GM23248 (cell line): ENCODE measurements at places on chromosomes 2 and 18.
A peak's percentile ranks its signal among the peaks of the same experiment; 100 is the strongest.

GRCh38 chr2:8061219-8061618, 620.6 kb upstream of the ID2 start:
- DNase-seq: no peak

- no peak for DNase-seq
Observed at GRCh38 chr2:70133491-70134322, 46.4 kb downstream of the PCBP1 start.

- no peak for DNase-seq
Observed at GRCh38 chr2:120227111-120227991, 4.2 kb upstream of the TMEM185B start.

DNA sequence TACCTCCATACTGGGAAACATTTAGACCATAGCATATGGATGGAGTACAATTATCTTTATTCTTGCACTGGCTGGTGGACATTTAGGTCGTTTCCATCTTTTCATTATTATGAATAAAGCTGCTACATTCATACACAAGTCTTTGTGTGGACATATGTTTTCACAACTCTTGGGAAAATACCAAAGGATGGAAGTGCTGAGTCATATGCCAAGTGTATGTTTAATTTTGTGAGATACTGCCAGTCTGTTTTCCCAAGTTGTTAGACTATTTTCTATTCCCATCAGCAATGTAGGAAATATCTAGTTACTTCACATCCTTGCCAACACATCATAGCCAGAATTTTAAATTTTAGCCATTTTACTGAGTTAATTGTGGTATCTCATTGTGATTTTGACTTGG, 91.5 kb downstream of the GALNT13 start:
- no peak for DNase-seq

DNA sequence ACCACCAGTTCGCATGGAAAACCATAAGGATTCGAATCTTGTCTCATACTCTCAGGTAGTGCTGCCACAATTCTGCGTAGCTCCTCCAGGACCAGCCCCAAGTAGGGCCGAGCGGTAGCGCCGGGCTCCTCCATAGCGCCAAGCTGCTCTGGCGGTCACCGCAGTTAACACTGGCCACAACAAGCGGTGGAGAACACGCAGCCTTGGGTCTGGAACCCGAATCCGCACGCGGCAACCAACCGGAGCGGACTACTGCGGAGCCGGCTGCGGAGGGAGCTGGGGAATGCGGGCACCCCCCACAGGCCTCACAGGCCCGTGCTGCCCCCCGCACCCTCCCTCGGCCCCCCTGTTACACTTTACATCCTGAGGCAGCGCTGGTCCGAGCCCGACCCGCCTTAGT, 531.5 kb downstream of the STK39 start:
- DNase-seq: no peak

- peak; percentile 12 for DNase-seq
Observed at GRCh38 chr18:52341608-52342381, 1.8 kb downstream of the DCC start.

DNA sequence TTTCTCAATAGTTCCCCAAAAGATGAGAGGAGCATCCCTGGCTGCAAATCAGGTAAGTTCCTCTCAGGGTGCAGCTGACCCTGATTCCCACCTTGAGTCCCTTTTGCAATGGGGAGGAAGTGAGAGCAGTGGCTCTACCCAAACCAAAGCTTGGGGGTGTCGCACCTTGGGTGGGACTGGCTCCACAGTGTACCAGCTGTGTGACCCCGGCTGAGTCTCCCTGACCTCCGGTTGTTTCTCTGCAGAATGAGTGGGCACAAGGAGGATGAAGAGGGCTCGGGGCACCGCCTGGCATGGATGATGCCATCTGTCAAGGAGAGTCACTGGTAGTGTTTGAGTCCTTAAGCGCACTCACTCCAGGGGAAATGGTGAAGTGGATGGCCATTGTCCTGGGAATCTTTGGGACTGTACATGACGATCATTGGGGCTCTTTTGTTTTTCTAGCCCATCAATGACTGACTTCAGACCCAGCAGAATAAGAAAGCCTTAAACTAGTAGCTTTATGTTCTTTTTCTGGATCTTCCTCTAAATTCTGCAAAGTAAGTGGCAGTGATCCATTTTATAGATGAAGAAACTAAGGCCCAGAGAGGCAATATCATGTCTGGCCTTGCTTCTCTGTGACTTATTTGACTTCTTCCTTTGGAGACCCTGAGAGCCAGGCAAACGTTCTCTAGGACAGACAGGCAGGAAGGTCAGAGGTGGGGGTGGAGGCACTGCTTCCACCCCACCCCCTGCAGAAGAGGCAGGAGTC, 106.3 kb upstream of the ST3GAL5 start:
- no peak for DNase-seq

DNA sequence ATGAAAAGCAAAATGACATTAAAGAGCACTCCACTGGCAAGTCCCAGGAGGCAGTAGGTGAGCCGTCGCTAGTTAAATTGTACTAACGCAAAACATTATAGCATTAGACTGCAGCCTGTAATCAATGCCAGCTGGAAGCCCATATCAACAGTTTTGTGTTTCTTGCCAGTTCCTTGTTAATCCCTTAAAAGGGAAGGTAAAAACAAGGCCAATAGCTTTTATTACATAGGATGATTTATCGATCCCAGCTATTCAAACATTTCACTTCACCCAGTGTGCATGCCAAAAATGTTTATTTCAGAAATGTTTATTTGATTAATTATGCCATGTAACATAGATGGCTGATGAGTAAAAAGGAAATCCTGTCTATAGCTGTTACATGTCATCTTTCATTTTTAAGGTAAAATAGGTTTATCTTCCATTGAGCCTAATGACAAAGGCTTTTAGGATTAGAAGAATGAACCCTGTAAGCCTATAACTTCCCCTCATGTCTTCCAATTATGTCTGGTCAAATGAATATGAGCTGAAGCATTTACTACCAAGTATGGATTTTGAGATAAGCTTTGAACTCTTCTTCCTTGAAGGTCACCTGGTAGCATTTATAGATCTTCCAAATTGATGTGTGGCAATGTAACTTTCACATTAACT, 591.2 kb downstream of the RNF144A start:
- DNase-seq: peak; percentile 12

DNA sequence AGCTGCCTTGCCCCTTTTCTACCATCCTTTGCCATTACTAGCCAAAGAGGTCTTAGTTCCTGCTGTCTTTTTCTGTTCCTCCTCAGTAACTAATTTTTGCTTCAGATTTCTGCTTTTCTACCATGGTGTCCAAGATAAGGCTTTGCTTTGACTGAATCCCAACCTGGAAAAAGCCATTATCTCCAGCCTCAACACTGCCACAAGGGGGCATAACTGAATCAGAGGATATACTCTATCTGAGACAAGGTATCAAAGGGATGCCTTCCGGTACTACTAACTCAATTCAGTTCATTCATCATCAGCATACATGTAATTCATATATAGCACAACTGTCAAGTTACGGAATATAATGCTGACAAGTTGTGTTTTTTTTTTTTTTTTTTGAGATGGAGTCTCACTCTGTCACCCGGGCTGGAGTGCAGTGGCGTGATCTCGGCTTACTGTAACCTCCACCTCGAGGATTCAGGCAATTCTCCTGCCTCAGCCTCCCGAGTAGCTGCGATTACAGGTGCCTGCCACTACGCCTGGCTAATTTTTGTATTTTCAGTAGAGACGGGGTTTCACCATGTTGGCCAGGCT, 11.4 kb downstream of the OSGEPL1 start:
- peak; percentile 59 for DNase-seq

DNA sequence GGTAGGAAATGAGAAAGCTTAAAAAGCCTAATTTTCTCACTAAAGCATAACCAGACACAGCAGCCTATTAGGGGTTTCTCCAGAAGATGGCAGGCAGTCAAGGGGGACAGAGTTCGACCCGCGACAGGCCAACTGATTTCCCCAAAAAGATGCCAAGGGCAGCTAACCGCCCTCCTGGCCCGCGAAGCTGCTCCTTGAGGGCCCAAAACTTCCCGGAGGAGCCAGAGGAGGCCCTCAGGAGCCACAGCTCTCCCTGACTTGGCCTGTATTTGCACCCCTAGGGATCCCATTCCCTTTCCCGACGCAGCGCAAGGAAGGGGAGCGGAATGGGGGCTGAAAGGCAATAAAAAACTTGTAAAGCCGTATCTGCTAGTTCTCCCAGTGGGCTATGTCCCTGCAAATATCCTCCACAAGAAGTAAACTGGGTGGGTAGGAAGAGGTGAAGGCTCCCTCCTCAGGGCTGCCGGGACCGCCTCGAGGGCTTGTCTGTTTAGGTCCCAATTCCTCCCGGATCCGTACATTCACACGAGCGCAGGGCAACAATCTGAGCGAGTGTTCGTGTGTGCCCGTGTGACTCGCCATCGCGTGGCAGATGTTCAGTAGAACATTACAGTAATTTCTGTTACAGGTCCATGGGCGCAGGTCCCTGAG, 756 bp upstream of the NAGK start:
- peak; percentile 52 for DNase-seq

DNA sequence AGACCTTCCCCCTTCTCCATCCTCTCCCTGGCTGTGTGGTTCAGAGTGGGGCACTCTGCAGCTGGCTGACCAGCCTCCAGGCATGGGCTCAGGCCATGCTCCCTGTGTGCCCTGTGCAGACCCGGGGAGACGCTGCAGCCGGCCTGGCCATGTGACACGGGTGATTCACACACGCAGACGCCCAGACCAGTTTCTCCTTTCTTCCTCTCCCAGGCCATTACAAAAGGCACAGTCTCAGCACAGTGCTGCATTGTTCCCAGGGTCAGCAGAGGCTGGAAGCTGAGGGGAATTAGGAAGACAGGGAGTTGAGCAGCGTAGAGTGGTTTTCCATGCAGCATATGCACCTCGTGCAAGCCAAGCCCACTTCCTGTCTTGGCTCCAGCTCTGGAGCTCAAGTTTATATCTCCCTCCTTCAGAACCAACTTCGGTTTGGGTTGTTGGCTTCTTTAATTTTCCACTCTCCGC, 288.5 kb downstream of the TNS1 start:
- DNase-seq: peak; percentile 77

GRCh38 chr18:28890791-28891190, 713.9 kb upstream of the CDH2 start:
- no peak for DNase-seq

GRCh38 chr18:39938676-39939608, 2016.1 kb upstream of the PIK3C3 start:
- DNase-seq: no peak

DNA sequence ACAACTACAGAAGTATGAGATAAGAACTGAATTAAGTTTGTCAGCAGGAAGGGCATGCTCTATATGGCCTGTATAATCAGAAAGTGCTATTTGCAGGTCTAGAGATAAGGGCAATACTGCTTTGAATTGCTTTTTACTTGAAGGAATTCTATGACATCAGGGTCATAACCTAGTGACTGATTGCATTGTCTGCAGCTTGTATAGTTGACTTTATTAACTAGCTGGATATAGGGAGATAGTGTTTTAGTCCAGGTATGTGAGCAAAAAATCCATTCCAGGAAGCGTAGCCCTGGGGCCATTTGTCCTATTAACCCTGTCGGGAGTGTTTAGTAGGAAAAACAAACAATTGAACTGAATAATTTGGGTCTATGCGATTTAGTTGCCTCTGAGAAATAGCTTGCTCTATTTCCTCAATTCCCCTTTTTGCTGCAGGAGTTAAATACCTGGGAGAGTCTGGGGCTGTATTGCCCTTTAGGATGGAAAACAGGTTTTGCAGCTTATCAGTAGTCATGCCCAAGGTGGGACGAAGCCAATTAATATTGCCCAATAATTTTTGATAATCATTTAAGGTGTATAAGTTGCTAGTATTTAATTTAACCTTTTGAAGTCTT, 30.0 kb downstream of the HTR2B start:
- DNase-seq: no peak

GRCh38 chr2:144054911-144055310, 465.0 kb downstream of the ZEB2 start:
- DNase-seq: no peak

GRCh38 chr18:5237083-5237722, 40.1 kb upstream of the AKAIN1 start:
- DNase-seq: peak; percentile 34

- no peak for DNase-seq
Observed at GRCh38 chr2:96239091-96239490, 26.7 kb downstream of the TMEM127 start.

- peak; percentile 13 for DNase-seq
Observed at GRCh38 chr2:238059505-238059904, 1.3 kb upstream of the SCLY start.

- no peak for DNase-seq
Observed at GRCh38 chr18:37443325-37444055, 122.1 kb downstream of the CELF4 start.

- no peak for DNase-seq
Observed at GRCh38 chr2:7378591-7378990, 461.4 kb downstream of the RNF144A start.

DNA sequence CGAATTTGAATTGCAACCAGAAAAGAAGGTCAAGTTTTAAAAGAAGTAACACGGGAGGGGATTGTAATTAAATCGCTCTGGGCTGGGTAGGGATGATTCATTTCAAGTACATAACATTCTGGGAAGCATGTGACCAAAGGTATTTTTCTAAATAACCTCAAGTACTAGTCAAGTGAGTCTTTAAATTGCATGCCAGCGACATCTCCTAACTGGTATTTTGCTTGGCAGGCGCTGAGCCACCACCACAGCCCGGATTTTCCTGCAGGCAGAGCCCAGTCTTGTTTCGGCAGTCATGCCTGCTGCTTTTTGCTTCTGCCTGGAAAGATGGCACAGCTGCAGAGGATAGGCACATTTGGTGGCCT, 33.7 kb upstream of the NPAS2 start:
- peak; percentile 89 for DNase-seq

- peak; percentile 37 for DNase-seq
Observed at GRCh38 chr2:108199726-108200125, 40.0 kb upstream of the SULT1C3 start.

GRCh38 chr2:221958224-221958623, 340.6 kb downstream of the PAX3 start:
- peak; percentile 8 for DNase-seq

- no peak for DNase-seq
Observed at GRCh38 chr2:206766057-206766930, 888 bp downstream of the FASTKD2 start.

DNA sequence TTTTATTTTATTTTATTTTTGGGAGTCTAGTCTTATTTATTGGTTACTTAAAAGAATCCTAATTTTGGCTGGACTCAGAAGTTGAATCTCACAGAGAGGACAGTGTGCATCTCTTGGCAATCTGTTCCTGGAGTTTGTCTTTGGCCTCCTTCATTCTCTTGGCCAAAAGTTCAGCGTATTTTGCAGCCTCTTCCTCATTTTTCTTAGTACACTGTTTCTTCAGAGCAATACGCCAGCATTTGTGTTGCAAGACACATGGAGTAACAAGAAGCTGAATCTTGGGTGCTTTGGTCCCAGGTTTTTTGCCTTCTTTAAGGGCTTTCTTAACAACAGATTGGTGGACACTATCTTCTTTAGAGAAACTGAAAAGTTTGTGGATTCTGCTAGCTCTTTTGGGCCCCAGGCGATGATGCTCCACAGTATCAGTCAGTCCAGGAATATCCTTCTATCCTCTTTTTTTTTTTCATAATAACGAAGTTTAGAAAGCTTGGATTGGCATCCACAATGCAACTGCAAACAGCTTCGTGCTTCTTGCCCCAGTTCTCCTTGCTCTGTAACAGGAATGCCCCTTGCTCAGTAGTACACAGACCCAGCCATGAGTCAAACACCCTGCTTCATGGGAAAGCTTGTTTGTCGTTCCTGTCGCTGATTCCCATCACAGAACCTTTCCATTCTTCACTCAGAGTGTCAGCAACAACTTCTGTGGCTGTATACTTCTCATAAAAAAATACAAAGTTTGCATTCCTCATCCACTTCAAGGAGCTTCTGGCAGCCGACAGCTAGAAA, 34.8 kb upstream of the RFX8 start:
- peak; percentile 57 for DNase-seq

- DNase-seq: peak; percentile 24
Observed at GRCh38 chr2:45120546-45120945, 111.3 kb upstream of the SIX2 start.

- DNase-seq: no peak
Observed at GRCh38 chr2:105757433-105757832, 12.7 kb downstream of the NCK2 start.
